Neural progenitor cell (in vitro differentiated cells): ENCODE measurements at places on chromosomes 4 and X. TPM values are rescaled to one million over a fixed set of nuclear protein-coding genes. Genes with fewer than 3 reads are reported as not detected.

Gene NDP
- 2.3 and 2.5 TPM in 2 replicates for total RNA-seq

Gene SMIM10
- 0.09 TPM in 1 of 2 replicates, not detected in the other for total RNA-seq

Gene HDX
- total RNA-seq, result 8.3 and 8.9 TPM in 2 replicates

Gene TBCK
- total RNA-seq, result 57.7 and 69.8 TPM in 2 replicates

Gene MTMR8
- total RNA-seq, result 0.50 and 0.51 TPM in 2 replicates

Gene MAGEA2B
- not detected in 2 replicates for total RNA-seq

Gene POU3F4
- total RNA-seq, result not detected in 2 replicates

Gene LIMCH1
- total RNA-seq, result 5.4 and 9.8 TPM in 2 replicates

Gene ACSL1
- 0.06 and 5.1 TPM in 2 replicates for total RNA-seq

Gene TMEM271
- not detected in 2 replicates for total RNA-seq

- H3K4me1 ChIP-seq, result peaks cover 11% of the 10 kb centered on the region
- no peak for DNase-seq
- no peaks in the 10 kb centered on the region for H3K36me3 ChIP-seq
- no peaks in the 10 kb centered on the region for H3K27me3 ChIP-seq
- H3K27ac ChIP-seq, result no peak overlapping the region
These were observed 44.1 kb upstream of the FRMD7 start for GRCh38 chrX:132171881-132172280.

- no peaks in the 10 kb centered on the region for H3K36me3 ChIP-seq
- H3K4me1 ChIP-seq, result peaks cover 11% of the 10 kb centered on the region
- no peak for DNase-seq
- no peak overlapping the region for H3K27ac ChIP-seq
- H3K4me3 ChIP-seq, result no peak overlapping the region
- H3K27me3 ChIP-seq, result no peaks in the 10 kb centered on the region
These were observed 1012.0 kb downstream of the RPA4 start for GRCh38 chrX:97895751-97896150.

GRCh38 chrX:101287402-101287801, 3.7 kb downstream of the TAF7L start:
- H3K4me3 ChIP-seq, result no peak overlapping the region
- H3K36me3 ChIP-seq, result no peaks in the 10 kb centered on the region

DNA sequence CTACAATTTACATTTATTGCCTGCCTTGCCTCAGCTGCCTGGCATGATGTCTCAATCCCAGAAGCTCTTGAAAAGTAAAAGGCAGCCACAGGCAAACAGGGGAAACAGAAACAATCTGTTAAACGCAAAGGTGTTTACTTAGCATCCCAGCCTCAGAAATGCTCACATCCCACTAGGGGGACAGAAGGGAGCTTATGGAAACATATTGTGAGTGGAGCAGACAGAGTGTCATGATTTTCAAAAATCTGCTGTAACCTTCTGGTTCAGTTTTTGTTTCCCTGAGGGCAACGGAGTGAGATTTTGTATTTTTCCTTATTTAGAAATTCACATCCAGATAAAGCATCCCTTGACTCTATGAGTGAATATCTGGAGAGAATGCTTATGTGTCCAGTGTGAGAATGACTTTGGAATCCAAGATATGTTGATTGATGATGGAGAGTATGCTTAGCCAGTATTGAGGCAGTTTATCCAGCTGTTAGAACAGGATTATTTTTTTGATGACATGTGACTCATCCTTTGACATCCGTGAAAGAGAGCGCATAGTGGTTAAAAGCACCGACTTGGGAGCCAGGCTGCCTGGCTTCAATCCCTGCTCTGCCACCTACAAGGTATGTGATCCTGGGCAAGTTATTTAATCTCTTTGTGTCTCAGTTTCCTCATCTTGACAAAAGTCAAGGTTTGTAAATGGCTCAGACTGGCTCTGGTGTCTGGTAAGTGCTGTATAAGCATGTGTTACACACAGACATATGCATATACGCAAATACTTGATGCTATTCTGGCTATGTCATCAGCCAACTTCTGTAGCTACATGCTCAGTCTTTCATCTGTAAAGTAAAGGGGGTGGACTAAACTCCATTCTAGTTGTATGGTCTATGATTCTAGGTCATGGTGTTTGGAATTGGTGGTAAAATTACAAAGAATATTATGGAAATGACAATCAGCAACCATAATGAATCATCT, 381.2 kb downstream of the RAPGEF2 start:
- H3K27ac ChIP-seq, result no peak overlapping the region
- no peak overlapping the region for H3K4me3 ChIP-seq
- no peaks in the 10 kb centered on the region for H3K27me3 ChIP-seq
- no peak for DNase-seq
- H3K4me1 ChIP-seq, result peaks cover 13% of the 10 kb centered on the region
- no peaks in the 10 kb centered on the region for H3K36me3 ChIP-seq

GRCh38 chr4:186068581-186069348, at the start of gene TLR3:
Gene TLR3, plus strand, starts transcription at chr4:186069156. Its CDS starts 7,464 bp downstream, at chr4:186076620.
- no peak for DNase-seq
- H3K4me1 ChIP-seq, result peaks cover 9% of the 10 kb centered on the region
- H3K27me3 ChIP-seq, result no peaks in the 10 kb centered on the region
- no peaks in the 10 kb centered on the region for H3K36me3 ChIP-seq
- no peak within 1 kb of the TSS for H3K4me3 ChIP-seq

- no peak overlapping the region for H3K27ac ChIP-seq
- no peaks in the 10 kb centered on the region for H3K36me3 ChIP-seq
- DNase-seq, result no peak
- no peaks in the 10 kb centered on the region for H3K27me3 ChIP-seq
- H3K4me1 ChIP-seq, result peaks cover 25% of the 10 kb centered on the region
- peak overlapping the region; percentile 60 for H3K4me3 ChIP-seq
These were observed 1.2 kb downstream of the GEMIN8 start for GRCh38 chrX:14028473-14028872.

DNA sequence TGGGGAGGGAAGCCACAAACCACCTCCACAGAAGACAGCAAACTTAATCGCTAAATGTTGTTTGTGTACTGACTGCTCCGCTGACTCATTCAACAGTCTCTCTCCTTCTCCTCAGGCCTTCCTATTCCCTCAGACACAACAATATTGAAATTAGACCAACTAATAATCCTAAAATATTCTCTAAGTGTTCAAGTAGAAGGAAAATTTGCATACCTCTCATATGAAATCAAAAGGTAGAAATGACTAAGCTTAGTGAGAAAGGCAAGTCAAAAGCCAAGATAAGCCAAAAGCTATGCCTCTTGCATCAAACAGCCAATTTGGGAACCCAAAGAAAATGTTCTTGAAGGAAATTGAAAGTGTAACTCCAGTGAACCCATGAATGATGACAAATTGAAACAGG, 75.7 kb upstream of the ARHGAP24 start:
- no peak overlapping the region for H3K27ac ChIP-seq
- H3K36me3 ChIP-seq, result no peaks in the 10 kb centered on the region
- H3K4me3 ChIP-seq, result no peak overlapping the region
- DNase-seq, result no peak

DNA sequence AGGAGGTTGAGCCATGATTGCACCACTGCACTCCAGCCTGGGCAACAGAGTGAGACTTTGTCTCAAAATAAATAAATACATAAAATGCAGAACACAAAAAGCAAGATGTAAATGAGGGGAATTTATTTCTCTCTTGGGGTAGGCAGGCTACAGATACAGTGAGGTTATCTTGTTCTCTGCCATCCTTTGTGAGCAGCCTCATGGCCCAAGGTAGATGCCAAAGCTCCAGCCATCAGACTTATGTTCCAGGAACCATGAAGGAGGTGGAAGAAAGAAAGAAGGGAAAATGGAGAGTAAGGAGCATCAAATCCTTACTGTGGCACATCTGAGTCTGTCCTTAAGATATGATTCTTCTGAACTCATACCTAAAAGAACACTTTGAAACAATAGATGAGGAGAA, 11.1 kb downstream of the ARSH start:
- no peak overlapping the region for H3K27ac ChIP-seq
- no peaks in the 10 kb centered on the region for H3K27me3 ChIP-seq
- H3K4me1 ChIP-seq, result no peaks in the 10 kb centered on the region
- no peaks in the 10 kb centered on the region for H3K36me3 ChIP-seq

GRCh38 chr4:70759126-70759525, 37.4 kb downstream of the RUFY3 start:
- no peak overlapping the region for H3K27ac ChIP-seq
- DNase-seq, result no peak
- H3K4me3 ChIP-seq, result no peak overlapping the region
- no peaks in the 10 kb centered on the region for H3K27me3 ChIP-seq
- H3K36me3 ChIP-seq, result no peaks in the 10 kb centered on the region

DNA sequence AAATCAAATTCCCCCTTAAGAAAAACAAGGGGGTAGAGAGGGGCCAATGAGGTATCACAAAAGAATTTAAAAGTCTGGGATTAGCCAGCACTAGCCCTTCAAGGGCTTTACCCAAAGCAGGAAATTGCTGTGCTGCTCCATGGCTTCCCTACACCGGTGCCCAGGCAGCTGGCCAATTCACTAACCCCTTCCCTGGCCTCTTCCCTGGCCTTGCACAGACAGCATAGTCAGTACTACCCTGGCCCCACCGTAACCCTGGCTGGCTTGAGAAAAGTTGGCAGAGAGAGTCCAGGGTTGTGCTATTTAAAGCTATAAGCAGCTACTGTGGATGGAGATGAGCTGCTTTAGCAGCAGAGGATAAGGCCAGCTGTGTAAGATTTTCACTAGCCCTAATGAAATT, 43.1 kb downstream of the ADAMTS3 start:
- H3K4me1 ChIP-seq, result no peaks in the 10 kb centered on the region
- H3K4me3 ChIP-seq, result no peak overlapping the region
- H3K36me3 ChIP-seq, result no peaks in the 10 kb centered on the region

- no peak overlapping the region for H3K27ac ChIP-seq
- peaks cover 6% of the 10 kb centered on the region for H3K4me1 ChIP-seq
These were observed 37.0 kb upstream of the ABCG2 start for GRCh38 chr4:88195328-88196012.

DNA sequence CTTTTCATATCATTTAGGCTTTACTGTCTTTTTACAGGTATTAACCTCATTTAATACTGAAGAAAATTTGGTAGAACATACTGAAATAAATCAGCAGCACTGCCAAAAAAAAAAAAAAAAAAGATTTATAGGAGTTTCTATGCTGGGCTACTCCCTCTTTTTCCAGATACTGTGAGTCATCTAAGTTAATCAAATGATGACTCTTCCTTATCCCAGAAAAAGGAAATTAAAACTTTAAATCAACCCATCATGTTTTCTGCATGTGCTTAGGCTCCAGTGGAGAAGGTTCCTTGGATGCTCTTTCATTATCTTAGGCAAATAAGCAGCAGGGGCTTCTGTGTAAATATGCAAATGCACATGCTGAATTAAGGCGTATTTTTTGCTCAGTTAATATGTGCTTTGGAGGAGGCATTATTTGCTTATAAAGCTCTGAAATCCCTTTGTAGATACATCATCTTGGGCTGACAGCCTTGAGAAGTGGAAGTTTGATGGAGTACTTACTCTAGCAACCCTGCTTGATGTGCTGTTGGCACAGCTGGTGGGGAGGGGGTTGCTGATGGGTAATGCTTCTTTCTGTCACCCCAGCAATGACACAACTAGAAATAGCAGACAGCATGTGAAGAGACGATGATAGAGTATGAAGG, 136.1 kb downstream of the C4orf33 start:
- H3K4me3 ChIP-seq, result no peak overlapping the region
- H3K36me3 ChIP-seq, result no peaks in the 10 kb centered on the region
- no peak for DNase-seq
- H3K27me3 ChIP-seq, result no peaks in the 10 kb centered on the region
- H3K4me1 ChIP-seq, result no peaks in the 10 kb centered on the region
- no peak overlapping the region for H3K27ac ChIP-seq

- H3K36me3 ChIP-seq, result no peaks in the 10 kb centered on the region
- H3K27ac ChIP-seq, result no peak overlapping the region
- H3K4me1 ChIP-seq, result no peaks in the 10 kb centered on the region
- no peaks in the 10 kb centered on the region for H3K27me3 ChIP-seq
- no peak overlapping the region for H3K4me3 ChIP-seq
These were observed 119.5 kb downstream of the STOX2 start for GRCh38 chr4:184024637-184025036.

DNA sequence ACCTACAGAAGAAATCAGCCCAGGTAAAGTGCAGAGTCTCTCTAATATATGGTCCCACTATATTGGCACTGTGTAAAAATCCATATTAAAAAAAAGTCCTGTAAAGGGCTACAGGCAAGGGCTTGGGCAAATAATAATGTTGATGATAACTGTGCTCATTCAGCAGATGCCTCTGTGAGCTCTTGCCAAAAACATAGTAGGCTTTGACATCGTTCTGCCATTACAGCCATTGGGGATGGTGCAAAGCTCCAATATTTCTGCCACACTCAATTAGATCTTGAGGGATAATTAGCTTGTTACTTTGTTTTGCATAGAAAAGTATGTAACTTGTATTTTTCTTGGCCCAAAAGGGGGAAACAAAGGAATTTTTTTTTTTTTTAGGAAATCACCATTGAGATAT, 645.5 kb upstream of the FAM241A start:
- H3K4me3 ChIP-seq, result no peak overlapping the region
- H3K36me3 ChIP-seq, result no peaks in the 10 kb centered on the region
- no peaks in the 10 kb centered on the region for H3K27me3 ChIP-seq
- no peaks in the 10 kb centered on the region for H3K4me1 ChIP-seq

DNA sequence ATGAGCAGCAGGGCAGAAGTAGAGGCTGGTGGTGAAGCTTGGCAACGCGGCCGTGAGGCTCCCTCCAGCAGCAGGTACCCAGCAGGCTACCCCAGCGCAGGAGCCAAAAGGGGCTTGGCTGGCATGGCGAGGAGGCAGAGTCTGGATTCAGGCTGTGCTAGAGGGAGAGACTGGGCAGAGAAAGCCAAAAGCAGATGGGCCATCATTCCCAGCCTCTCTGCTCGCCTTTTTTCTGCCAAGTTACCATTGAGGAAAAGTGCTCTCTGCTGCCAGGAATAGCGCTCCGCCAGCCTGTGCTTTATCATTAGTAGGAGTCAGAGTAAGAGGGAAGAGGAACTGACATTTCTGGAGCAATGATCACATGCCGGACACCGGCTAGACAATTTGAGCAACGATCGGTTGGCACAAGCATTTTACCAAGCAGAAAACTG, 28.7 kb upstream of the MAP3K15 start:
- H3K27ac ChIP-seq, result no peak overlapping the region
- DNase-seq, result no peak
- no peaks in the 10 kb centered on the region for H3K27me3 ChIP-seq
- no peaks in the 10 kb centered on the region for H3K4me1 ChIP-seq
- no peaks in the 10 kb centered on the region for H3K36me3 ChIP-seq

DNA sequence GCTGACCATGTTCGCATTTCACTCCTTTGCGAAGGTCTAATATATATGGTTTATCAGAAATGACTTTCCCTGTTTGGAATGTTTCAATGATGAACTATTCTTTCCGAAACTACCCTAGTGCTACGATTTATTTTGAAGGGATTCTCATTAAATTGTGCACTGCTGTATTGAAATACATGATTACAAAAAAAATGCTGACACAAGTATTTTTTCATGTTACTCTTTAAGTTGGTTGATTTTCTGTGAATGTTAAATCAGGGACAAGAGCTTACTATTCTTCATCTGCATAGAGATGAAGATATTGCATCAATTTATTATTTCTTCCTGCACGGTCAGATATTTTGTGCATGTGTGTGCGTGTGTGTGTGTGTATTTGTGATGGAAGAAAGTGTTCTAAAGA, 731.5 kb upstream of the AGA start:
- H3K27me3 ChIP-seq, result no peaks in the 10 kb centered on the region
- no peak overlapping the region for H3K27ac ChIP-seq
- H3K36me3 ChIP-seq, result no peaks in the 10 kb centered on the region
- DNase-seq, result no peak

GRCh38 chrX:40158036-40158706, 60.4 kb upstream of the BCOR start:
- H3K4me1 ChIP-seq, result peaks cover 28% of the 10 kb centered on the region
- H3K27me3 ChIP-seq, result peaks cover 63% of the 10 kb centered on the region
- peak overlapping the region; percentile 57 for H3K4me3 ChIP-seq
